ENCODE measurements at places on chromosomes 6 and 20.

- no peak for DNase-seq
Observed at GRCh38 chr6:83849610-83850009, 3.5 kb upstream of the RIPPLY2 start.

DNA sequence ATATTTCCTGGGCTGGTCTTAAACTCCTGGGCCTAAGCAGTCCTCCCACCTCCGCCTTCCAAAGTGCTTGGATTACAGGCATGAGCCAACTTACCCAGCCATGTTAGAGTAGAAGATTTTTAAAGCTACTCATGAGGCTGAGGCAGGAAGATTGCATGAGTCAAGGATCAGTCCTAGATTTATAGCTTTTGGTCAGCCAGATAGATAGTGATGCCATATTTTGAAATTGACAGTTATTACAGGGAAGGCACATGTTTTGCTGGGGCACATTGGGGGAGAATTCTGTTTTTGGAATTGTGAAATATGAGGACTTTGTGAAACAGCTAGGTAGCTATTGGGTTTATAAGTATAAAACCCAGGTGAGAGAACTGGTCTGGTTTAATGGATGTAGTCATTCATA, 40.9 kb downstream of the DOP1A start:
- DNase-seq, result no peak

- DNase-seq, result no peak
Observed at GRCh38 chr20:43746344-43747137, 19.7 kb upstream of the GTSF1L start.

DNA sequence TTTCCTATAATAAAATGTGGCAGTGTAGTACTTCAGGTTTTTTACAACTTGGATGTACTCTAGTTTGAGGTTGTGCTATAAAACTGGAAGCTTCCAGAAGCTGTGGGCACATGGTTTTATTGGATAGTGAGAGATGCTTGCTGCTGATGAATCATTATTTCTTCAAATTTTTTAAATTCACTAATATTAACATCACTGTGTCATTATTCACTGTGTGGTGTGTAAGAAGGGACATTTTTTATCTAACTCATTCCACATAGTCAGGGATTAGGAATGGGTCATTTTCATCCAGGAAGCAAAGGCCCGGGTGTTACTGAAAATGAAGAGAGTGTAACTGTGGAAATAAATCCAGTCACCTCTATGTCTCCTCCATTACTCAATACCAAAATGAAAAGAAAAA, 421.0 kb downstream of the TENT5A start:
- no peak for DNase-seq

DNA sequence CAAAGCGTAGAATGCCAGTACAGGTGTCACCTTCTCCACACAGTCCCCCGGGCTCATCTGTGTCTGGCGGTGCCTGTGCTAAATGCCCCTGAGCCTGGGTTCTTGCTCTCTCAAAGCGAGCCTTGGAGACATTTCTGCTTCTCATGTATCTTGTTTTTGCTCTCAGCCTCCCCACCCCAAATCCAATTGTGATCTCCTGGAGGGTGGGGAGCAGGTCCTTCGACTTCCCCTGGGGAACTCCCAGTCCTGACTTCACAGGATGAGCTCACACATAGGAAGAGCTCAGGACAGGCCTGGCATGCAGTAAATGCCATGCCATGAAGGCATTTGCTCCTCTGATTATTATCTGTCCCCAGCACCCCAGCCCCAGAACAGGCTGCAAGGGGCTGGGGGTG, 58.1 kb downstream of the NOL4L start:
- DNase-seq, result no peak

GRCh38 chr6:150713487-150713886, 113.8 kb downstream of the PLEKHG1 start:
- DNase-seq, result no peak

DNA sequence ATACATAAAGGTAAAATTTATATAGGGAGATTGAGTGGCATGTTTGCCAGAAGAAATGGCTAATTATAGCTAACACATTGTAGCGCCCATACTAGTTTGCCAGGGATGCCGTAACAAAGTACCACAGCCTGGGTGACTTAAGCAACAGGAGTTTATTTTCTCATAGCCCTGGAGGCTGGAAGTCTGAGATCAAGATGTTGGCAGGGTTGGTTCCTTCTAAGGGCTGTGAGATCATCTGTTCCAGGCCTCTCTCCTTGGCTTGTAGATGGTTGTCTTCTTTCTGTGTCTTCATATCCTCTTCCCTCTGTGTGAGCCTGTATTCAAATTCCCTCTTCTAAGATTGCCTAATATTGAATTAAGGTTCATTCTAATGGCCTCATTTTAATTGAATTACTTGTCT, 417.5 kb upstream of the OPRM1 start:
- no peak for DNase-seq

GRCh38 chr6:21664314-21665109, 71.0 kb downstream of the SOX4 start:
- DNase-seq, result no peak

DNA sequence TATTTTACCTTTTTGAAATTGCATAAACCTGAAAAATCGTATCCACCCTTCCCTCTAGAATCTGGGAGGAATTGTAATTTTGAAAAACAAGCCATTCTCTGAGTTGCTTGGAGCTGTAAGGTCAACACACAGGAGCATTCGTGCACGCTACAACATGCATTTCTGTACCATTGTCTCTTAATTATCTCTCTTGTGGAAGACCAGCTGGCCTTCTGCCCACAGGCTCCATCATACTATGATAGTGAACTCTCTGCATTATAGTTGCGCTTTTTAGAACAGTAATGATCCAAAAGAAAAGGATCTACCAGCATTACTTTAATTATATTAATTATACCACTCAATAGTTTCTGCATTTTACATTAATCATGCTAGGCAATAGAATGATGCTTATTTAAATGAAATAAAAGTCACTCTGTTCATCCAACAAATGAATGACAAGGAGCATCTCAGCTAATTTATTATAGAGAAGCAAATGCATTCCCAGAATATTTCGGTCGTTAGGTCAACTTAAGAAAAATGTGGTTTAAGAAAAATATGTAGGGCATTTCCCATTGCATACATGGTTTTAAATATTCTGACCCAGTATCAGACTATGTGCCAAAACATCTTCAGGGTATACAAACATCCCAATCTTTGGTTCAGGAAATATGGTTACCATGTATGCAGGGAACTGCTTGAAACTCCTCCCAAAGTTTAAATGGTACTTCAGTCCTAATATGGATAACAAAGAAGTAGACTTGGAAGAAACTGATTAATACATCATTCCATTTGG, 263.5 kb downstream of the TFAP2A start:
- no peak for DNase-seq

Data from effector memory CD4-positive, alpha-beta T cell (primary cell).